ENCODE measurements at places on chromosomes 7 and 10. TPM values are rescaled to one million over a fixed set of nuclear protein-coding genes. Genes with fewer than 3 reads are reported as not detected.

The GPER1 gene
- 75.9 TPM for total RNA-seq

The ACSL5 gene
- 23.0 TPM for total RNA-seq

The SFTPA2 gene
- not detected for total RNA-seq

DNA sequence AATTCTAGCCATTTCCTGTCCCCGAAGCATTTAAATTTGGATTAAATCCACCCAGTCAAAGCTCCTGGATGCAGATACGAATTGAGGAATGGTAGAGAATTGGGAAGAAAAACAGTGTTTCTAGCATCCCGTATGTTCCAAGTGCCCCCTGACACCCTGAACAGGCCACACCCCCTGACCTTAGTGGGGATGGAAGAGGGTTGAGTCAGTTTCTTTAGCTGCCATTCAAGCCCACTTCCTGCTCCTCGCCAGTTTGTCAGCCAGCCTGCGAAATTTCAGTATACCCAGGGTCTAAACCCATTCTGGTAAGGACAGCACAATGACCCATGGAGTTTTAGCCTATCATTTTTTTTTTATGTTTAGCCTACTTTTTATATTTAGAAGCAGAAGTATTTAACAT is 101.1 kb downstream of the PKD1L1 start:
- DNase-seq, result no peak

GRCh38 chr10:106981452-106982075 is 182.9 kb downstream of the SORCS1 start:
- DNase-seq, result no peak

DNA sequence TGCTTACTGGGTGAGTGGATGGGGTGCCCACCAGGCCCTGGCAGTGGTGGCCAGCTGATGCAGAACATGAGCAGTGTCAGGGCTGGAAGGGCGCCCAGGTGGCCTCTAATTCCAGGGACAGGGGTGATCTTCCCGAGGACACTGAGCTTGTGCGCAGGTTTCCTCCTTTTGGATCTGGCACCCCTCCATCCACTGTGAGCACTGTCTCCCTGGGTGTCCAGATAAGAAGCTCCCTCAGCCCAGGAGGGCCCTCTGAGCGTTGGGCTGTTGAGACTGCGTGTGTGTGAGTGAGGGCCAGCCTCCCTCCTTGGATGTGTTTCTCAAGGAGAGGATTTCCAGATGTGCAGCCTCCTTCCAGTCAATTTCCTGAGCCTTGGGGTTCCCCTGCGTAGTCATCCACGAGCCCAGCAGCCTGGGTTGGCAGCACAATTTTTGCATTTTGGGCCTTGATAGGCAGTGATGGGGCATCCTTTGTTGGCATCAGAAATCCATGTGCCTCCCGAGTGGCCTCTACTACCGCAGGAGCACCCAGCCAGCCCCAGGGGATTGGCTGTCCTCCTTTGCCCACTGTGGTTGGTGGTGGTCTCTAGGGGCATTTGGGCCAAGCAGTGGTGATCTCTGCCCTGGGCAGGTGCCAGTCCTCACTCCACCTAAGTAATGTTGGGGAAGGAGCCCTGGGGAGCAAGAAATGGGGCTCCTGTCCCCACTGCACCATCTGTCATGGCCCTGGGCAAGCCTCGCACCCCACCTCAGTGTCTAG is 20.9 kb upstream of the BTBD16 start:
- no peak for DNase-seq

GRCh38 chr10:29343607-29344038 is 54.8 kb downstream of the LYZL1 start:
- DNase-seq, result no peak

DNA sequence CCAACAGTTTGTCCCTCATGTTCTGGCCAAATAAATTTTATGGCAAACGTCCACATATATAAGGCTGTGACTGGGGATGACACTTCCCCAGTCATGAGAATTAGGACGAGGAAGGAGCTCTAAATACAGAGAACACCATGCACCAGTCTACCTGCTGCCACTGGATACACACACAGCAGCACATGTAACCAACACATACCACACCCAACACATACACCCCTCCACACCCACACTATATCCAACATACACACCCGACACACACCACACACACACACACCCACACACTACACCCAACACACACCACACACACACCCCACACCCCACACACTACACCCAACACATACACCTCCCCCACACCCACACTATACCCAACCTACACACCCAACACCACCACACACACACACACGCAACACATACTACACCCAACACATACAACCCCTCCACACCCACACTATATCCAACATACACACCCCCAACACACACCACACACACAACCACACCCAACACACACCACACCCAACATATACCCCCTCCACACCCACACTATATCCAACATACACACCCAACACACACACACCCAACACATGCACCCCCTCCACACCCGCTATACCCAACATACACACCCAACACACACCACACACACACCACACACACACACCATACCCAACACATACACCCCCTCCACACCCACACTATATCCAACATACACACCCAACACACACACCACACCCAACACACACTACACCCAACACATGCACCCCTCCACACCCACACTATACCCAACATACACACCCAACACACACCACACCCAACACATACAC is 74.1 kb downstream of the HIPK2 start:
- DNase-seq, result no peak

- no peak for DNase-seq
These were observed 40.9 kb upstream of the FHIP2A start for GRCh38 chr10:114780577-114781184.

DNA sequence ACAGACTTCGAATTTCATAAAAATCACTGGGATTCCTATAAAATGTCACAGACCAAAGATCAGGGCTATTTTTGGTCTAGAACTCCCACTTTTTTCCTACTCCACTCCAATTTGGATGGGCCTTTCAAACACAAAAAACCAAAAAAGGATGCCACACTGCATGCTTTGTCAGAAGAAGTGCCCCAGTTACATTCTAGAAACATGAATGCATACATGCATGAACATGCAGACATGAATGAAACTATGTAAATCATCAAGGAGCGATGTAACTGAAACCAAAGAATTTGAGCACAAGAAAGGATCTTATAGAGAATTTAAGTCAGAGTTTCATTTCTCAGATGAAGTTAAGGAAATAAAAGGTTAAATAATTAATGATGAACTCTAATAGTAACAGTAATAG is 31.8 kb upstream of the FAM133B start:
- DNase-seq, result no peak

DNA sequence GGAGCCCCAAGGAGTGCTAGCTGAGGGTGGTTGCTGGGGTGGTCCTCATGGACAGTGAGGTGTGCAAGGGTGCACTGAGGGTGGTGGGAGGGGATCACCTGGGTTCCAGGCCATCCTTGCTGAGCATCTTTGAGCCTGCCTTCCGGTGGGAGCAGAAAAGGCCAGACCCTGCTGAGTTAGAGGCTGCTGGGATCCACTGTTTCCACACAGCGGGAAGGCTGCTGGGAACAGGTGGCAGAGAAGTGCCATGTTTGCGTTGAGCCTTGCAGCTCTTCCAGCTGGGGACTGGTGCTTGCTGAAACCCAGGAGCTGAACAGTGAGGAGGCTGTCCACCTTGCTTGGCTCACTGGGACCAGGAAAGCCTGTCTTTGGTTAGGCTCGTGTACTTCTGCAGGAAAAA is 34.9 kb downstream of the PRF1 start:
- no peak for DNase-seq

DNA sequence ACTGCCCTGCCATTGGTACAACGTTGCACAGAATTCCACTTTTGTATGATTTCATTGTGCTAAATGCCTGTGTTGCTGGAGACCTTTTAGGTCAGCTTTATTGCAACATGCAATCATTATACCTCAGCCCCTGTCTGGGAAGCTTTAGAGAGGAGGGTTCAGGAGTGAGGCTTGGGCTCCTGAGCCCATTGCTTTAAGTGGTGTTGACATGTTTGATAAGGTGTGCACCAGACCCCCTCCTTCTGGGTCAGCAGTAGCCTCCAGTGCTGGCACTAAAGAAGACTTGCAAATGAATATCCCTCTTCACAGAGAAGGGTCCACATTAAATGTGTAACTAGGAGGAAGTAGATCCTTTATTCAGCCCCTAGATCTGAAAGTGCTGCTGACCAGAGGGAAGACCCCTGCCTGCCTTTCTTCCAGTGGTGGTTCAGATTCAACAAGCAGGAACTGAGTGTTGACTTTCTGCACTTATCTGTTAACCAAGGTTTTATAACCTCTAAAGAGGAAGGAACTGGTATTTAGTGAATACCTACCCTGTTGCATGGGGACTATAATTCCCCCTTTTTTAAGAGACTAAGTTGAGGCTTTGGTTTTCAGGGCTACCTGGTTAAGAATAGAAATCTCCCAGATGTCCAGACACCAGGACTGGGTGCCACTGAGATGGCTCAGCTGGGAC is 369.4 kb upstream of the IGFBP3 start:
- DNase-seq, result no peak

All from OCI-LY7 (cell line).